ENCODE measurements at places on chromosomes 16 and 17.

GRCh38 chr17:10666906-10667305 is 9.8 kb upstream of the MYH3 start:
- no peak for DNase-seq

- no peak for DNase-seq
These were observed 12.8 kb downstream of the TELO2 start for GRCh38 chr16:1505912-1506311.

DNA sequence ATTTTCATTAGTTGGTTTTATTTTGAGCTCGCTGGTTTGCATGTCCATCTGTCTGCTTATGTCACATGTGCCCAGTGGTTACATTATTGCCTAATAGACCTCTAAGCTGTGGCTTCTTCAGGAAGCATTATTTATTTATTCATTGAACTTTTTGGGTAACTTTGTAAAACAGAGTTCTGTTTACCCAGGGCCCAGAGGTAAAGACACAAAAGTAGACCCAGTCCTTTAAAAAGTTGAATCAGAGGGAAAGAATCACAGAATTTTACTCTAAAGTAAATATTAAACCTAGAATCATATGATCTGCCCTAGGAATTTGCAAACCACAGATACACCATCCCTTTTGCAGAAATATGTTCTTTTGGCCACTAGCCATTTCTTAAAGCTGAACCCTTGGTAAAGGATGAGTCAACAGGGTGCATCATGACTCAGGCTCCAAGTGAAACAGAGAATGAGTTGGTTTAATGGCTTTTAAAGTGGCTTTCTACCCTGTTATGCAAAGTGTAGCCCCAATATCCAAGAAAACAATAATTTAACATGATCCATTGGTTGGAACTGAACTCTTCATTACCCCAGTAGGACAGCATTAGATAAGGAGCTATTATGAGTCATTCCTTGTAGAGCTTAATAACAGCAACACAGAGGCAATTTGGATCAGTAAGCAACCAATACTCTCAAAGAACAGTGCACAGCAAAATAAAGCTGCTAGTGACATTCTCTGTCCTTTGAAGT is 236.3 kb downstream of the KCNJ2 start:
- DNase-seq: no peak

- DNase-seq: no peak
These were observed 38.7 kb upstream of the CACNG3 start for GRCh38 chr16:24217461-24217860.

GRCh38 chr17:78677303-78678221 is 100.4 kb upstream of the DNAH17 start:
- DNase-seq: no peak

DNA sequence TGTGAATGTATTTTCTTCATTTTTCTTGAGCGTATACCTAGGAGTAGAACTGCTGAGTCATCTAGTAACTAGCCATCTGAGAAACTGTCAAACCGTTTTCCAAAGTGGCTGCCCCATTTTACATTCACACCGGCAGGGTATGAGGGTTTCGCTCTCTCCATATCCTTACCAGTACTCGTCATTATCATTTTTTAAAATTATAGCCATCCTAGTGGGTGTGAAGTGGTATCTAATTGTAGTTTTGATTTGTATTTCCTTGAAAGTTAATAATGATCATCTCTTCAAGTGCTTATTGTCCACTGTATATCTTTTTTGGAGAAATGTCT is 6.0 kb downstream of the RNF157 start:
- DNase-seq: no peak

GRCh38 chr17:3917391-3917931 is 1.2 kb upstream of the P2RX1 start:
- no peak for DNase-seq

DNA sequence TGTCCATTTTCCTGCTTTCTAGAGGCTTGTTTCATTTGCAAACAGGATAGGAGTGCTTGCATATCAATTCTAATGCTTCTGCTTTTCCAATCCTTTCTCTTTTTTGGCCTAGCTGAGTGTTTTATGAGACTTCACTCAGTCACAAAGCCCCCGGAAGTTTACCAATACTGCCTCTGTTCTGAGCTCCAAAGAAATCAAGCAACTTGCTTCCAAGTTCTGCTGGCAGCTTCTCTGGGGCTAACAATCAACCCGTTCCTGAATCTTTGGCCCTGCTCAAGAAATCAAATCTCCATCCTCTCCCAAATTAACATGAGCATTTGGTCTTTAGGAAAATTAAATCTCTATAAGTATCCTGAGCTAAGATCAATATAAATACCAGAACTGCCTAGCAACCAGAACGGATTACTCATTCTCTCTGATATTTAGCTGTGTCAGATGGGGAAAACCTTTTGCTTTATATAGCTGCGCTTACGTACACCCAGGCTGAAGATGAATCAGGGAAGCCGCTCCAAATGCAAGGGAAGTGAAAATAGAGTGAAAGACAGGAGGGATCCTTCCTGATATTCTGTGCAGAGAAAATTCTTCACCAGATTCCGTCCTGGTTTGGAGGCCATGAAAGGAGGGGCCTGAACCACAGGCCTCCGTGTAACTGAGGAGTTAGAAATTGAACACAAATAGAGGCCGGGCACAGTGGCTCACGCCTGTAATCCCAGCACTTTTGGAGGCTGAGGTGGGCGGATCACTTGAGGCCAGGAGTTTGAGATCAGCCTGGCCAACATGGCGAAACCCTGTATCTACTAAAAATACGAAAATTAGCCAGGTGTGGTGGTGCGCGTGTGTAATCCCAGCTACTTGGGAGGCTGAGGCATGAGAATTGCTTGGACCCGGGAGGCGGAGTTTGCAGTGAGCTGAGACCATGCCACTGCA is 23.3 kb upstream of the GRB2 start:
- no peak for DNase-seq

- DNase-seq: no peak
These were observed 1469.5 kb upstream of the GOT2 start for GRCh38 chr16:60203525-60204124.

- no peak for DNase-seq
These were observed 99.5 kb downstream of the FTO start for GRCh38 chr16:53803451-53803850.
